ENCODE measurements at places on chromosomes 3 and 15. TPM values are rescaled to one million over a fixed set of nuclear protein-coding genes. Genes with fewer than 3 reads are reported as not detected.

DNA sequence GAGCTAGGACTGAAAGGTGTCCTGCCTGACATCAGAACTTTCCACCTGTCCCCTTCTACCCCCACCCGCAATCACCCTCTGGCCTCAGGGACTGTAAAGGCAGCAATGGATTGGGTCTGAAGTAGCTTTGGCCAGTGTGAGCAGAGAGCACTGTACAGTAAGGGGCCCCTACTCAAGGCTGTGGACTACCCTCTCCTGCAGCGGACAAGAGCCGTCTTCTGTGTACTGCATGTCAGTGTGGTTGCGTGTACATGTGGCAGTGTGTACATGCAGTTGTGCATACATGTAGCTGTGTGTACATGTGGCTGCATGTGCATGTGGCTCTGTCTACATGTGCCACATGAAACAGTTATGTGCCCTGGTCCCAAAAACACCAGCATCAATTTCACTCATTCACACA, 205.9 kb upstream of the LINGO1 start:
- DNase-seq, result no peak
- no peak overlapping the region for H3K4me3 ChIP-seq
- H3K4me1 ChIP-seq, result no peaks in the 10 kb centered on the region
- H3K27me3 ChIP-seq, result peaks cover 18% of the 10 kb centered on the region

DNA sequence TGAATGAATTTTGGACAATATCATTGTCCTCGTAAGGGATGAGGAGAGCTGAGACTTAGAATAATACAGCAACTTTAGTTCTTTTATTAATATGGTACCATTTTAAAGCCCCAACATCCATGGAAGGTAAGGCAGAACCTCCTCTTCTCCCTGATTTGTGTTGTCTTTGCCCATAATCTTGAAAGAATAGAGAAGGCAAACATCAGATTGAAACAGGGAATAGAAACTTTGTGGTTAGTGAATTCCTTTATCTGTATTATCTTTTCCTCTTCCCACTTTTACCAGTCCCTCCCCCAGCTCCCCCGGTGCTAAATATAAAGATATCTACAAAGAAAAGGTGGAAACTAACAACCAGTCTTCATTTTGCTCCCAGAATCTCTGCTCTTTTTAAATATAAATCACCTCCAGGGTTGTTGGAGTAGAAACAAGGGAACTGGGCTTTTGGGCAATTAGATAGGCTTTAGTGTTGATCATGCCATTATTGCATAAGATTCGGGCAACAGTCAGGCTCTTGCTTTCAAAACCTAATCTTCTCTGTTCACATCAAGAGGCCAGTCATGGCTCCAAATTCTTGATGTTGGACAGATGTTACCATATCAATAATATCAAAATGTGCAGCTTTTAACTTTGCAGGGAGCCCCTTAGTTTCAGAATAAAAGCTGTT, 32.5 kb downstream of the ITPR1 start:
- no peak for DNase-seq
- peaks cover 13% of the 10 kb centered on the region for H3K4me1 ChIP-seq
- no peaks in the 10 kb centered on the region for H3K27me3 ChIP-seq
- no peak overlapping the region for H3K27ac ChIP-seq
- no peak overlapping the region for H3K4me3 ChIP-seq

DNA sequence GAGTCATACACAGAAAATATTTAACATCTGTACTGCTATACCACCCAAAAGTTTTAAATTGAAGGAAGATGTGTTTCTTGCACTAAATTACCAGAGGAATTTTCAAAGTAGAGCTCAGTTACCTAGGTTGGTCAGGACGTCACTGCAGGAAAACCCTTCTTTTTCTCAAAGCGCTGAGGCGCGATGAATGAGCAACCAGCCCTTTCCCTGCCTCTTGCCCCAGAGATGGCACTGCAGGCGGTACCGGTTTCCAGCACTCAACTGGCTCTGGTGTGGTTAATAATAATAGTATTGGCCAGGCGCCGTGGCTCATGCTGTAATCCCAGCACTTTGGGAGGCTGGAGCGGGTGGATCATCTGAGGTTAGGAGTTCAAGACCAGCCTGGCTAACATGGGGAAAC, 49.3 kb downstream of the HES1 start:
- no peak for DNase-seq
- H3K4me1 ChIP-seq, result peaks cover 6% of the 10 kb centered on the region
- H3K27me3 ChIP-seq, result peaks cover 19% of the 10 kb centered on the region
- H3K36me3 ChIP-seq, result no peaks in the 10 kb centered on the region

Gene POLQ
- 34.3 TPM for total RNA-seq

Gene RPL32
- total RNA-seq, result 1,893 TPM

Gene BNC1
- total RNA-seq, result not detected

Gene CLDN11
- 0.16 TPM for total RNA-seq

DNA sequence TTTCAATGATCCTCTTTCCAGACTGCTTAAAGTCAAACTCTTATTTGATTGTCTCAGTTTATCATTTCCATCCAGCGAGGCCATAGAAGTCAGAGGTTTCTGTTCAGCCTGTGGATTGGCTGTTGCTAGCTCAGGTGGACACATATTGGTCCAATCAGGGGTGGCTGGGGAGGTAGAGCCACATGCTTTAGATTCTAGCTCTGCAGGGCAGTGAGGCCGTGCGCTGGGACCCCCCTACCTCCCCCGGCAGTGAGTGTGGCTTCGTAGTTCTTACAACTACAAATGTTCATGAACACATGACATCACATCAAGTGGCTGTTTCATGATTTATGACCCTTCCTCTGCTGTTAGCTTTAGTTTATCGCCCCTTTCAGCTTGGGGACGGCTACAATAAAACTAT, 18.0 kb downstream of the APOD start:
- H3K4me3 ChIP-seq, result no peak overlapping the region
- peaks cover 4% of the 10 kb centered on the region for H3K27me3 ChIP-seq
- peaks cover 5% of the 10 kb centered on the region for H3K4me1 ChIP-seq

DNA sequence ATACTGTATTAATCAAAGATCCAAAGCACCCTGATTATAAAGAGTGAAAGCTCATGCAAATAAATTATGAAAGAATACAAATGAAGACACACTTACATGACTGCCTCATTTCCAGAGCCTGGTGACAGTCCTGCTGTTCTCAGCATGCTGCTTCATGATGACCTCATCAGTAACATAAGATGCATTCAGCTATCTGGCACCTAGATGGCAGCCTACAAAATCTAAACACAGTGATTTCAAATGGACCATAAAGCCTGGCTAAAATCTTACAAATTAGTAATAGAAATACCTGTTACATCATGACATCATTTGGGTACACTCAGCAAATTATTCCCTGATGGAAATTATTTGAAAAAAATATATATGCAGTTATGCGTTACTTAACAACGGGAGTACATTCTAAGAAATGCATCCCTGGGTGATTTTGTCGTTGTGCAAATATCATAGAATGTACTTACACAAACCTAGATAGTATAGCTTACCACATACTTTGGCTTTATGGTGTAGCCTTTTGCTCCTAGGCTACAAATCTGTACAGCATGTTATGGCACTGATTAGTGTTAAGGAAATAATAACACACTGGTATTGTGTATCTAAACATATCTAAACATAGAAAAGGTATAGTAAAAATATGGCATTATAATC, 207.2 kb downstream of the EPHA3 start:
- no peaks in the 10 kb centered on the region for H3K27me3 ChIP-seq
- H3K27ac ChIP-seq, result no peak overlapping the region
- no peak for DNase-seq
- no peak overlapping the region for H3K4me3 ChIP-seq

- peak overlapping the region; percentile 92 for H3K27ac ChIP-seq
- peak overlapping the region; percentile 90 for H3K4me3 ChIP-seq
- H3K4me1 ChIP-seq, result peaks cover 44% of the 10 kb centered on the region
- no peaks in the 10 kb centered on the region for H3K36me3 ChIP-seq
- no peak for DNase-seq
Observed at GRCh38 chr3:71131375-71132314, 451.9 kb downstream of the FOXP1 start.

Gene WDR49
- total RNA-seq, result not detected

Gene COLQ
- 4.7 TPM for total RNA-seq

Gene LHFPL4
- total RNA-seq, result not detected

Gene SPRED1
- total RNA-seq, result 0.07 TPM

DNA sequence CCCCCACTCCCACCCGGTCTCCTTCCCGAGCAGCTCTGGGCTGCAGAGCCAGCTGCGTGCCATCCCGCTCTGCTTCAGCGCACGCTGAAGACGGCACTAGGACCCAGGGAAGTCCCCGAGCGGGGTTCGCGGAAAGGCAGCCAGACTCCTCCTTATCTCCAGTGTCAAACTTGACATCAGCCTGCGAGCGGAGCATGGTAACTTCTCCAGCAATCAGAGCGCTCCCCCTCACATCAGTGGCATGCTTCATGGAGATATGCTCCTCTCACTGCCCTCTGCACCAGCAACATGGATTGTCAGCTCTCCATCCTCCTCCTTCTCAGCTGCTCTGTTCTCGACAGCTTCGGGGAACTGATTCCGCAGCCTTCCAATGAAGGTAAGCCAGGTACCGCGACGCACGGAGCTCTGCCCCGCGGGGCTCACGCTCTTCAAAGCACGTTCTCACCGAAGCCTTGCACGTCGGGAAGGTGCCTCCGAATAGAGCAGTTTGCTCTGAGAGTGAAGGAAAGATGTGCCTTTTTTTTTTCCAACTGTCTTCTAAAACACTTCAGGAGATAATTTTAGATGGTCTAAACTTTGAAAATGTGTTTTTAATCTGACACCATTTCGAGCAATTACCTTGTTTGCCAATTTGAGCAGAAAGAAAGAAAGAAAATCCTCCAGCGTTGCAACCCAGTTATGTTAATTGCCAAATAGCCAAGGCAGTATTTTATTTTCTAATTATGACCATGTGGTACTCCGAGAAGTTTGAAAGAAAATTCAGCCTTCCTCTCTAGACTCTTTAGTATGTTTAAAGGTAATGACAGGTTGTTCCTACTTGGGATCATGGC, at the start of gene EPHA3:
EPHA3 (plus strand) TSS at position 161 of the 830 bp plus-strand sequence; CDS start at position 289, 128 bp downstream.
- no peak within 1 kb of the TSS for H3K27ac ChIP-seq
- peaks cover 9% of the 10 kb centered on the region for H3K4me1 ChIP-seq
- no peaks in the 10 kb centered on the region for H3K36me3 ChIP-seq
- H3K27me3 ChIP-seq, result peaks cover 19% of the 10 kb centered on the region
- DNase-seq, result peak; percentile 49

- peaks cover 28% of the 10 kb centered on the region for H3K4me1 ChIP-seq
- peaks cover 7% of the 10 kb centered on the region for H3K36me3 ChIP-seq
- H3K27me3 ChIP-seq, result no peaks in the 10 kb centered on the region
Observed at GRCh38 chr3:48655606-48656005, 7.1 kb downstream of the CELSR3 start.

- H3K36me3 ChIP-seq, result no peaks in the 10 kb centered on the region
- peaks cover 14% of the 10 kb centered on the region for H3K4me1 ChIP-seq
- H3K4me3 ChIP-seq, result no peak overlapping the region
- H3K27ac ChIP-seq, result no peak overlapping the region
Observed at GRCh38 chr15:56361987-56362386, 3.2 kb upstream of the TEX9 start.

- no peak for DNase-seq
- H3K36me3 ChIP-seq, result no peaks in the 10 kb centered on the region
- no peaks in the 10 kb centered on the region for H3K27me3 ChIP-seq
- H3K4me3 ChIP-seq, result no peak overlapping the region
- H3K27ac ChIP-seq, result no peak overlapping the region
Observed at GRCh38 chr3:128366136-128366535, 100.6 kb downstream of the DNAJB8 start.

- H3K36me3 ChIP-seq, result no peaks in the 10 kb centered on the region
- no peak overlapping the region for H3K27ac ChIP-seq
- H3K4me3 ChIP-seq, result no peak overlapping the region
Observed at GRCh38 chr15:100863075-100863795, 16.4 kb upstream of the ALDH1A3 start.

Gene C3orf70
- 0.07 TPM for total RNA-seq

- no peak overlapping the region for H3K27ac ChIP-seq
- no peak overlapping the region for H3K4me3 ChIP-seq
- H3K36me3 ChIP-seq, result no peaks in the 10 kb centered on the region
- no peaks in the 10 kb centered on the region for H3K4me1 ChIP-seq
- DNase-seq, result no peak
- H3K27me3 ChIP-seq, result no peaks in the 10 kb centered on the region
Observed at GRCh38 chr15:87973501-87974215, 282.9 kb downstream of the NTRK3 start.

- H3K27me3 ChIP-seq, result peaks cover 9% of the 10 kb centered on the region
- H3K4me1 ChIP-seq, result peaks cover 14% of the 10 kb centered on the region
- DNase-seq, result peak; percentile 27
- H3K4me3 ChIP-seq, result no peak overlapping the region
- no peaks in the 10 kb centered on the region for H3K36me3 ChIP-seq
Observed at GRCh38 chr15:67018441-67018840, 47.0 kb upstream of the SMAD3 start.

Gene PRSS50
- not detected for total RNA-seq

Gene CASR
- total RNA-seq, result not detected

- peaks cover 79% of the 10 kb centered on the region for H3K4me1 ChIP-seq
- H3K27me3 ChIP-seq, result no peaks in the 10 kb centered on the region
- DNase-seq, result peak; percentile 88
Observed at GRCh38 chr3:20104167-20104661, 64.0 kb downstream of the KAT2B start.

Gene TRIM71
- total RNA-seq, result not detected

GRCh38 chr15:65765106-65765505, 27.0 kb downstream of the DENND4A start:
- no peak overlapping the region for H3K4me3 ChIP-seq
- peaks cover 55% of the 10 kb centered on the region for H3K4me1 ChIP-seq
- H3K27me3 ChIP-seq, result no peaks in the 10 kb centered on the region
- DNase-seq, result no peak

GRCh38 chr3:187849016-187849654, 103.9 kb upstream of the BCL6 start:
- DNase-seq, result no peak
- H3K4me3 ChIP-seq, result no peak overlapping the region
- H3K36me3 ChIP-seq, result peaks cover 5% of the 10 kb centered on the region
- no peaks in the 10 kb centered on the region for H3K4me1 ChIP-seq
- no peaks in the 10 kb centered on the region for H3K27me3 ChIP-seq
- H3K27ac ChIP-seq, result no peak overlapping the region

Gene EAF2
- 22.0 TPM for total RNA-seq

DNA sequence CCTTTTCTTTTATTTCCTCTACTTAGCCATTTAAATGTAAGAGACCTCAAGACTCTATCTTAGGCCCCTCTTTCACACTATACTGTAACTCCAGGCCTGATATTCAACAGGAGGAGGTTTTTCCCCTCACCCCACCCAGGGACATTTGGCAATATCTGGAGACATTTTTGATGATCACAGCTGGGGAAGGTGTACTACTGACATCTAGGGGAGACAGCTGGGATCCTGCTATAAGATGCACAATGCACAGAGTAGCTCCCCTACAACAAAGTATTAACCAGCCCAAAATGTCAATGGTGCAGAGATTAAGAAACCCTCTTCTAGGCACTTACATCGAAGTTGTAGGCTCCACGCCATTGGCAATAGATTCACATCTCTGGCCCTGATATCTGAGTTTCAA, 517.5 kb upstream of the UBE2E2 start:
- H3K27ac ChIP-seq, result no peak overlapping the region
- H3K4me3 ChIP-seq, result no peak overlapping the region
- H3K4me1 ChIP-seq, result no peaks in the 10 kb centered on the region
- no peak for DNase-seq
- H3K27me3 ChIP-seq, result no peaks in the 10 kb centered on the region
- no peaks in the 10 kb centered on the region for H3K36me3 ChIP-seq

GRCh38 chr3:157914882-157915281, 191.3 kb downstream of the SHOX2 start:
- no peaks in the 10 kb centered on the region for H3K27me3 ChIP-seq
- no peak for DNase-seq
- H3K4me1 ChIP-seq, result no peaks in the 10 kb centered on the region
- H3K4me3 ChIP-seq, result no peak overlapping the region
- H3K36me3 ChIP-seq, result no peaks in the 10 kb centered on the region
- no peak overlapping the region for H3K27ac ChIP-seq

GRCh38 chr15:23642413-23643044, 5.1 kb downstream of the MAGEL2 start:
- DNase-seq, result peak; percentile 51
- H3K27ac ChIP-seq, result no peak overlapping the region
- no peaks in the 10 kb centered on the region for H3K27me3 ChIP-seq
- H3K4me3 ChIP-seq, result no peak overlapping the region

Gene ADGRG7
- total RNA-seq, result not detected

Measured in activated CD8-positive, alpha-beta memory T cell treated with anti-CD3 and anti-CD28 coated beads, Interleukin-2, amount 10 ng/mL, durations not matched to agents 7 days and 5 days (primary cell).